NCI-H774 (cell line): ENCODE measurements at places on chromosomes 4 and X.
A peak's percentile ranks its signal among the peaks of the same experiment; 100 is the strongest.

GRCh38 chrX:121571333-121571732, 523.9 kb downstream of the GLUD2 start:
- DNase-seq = no peak

DNA sequence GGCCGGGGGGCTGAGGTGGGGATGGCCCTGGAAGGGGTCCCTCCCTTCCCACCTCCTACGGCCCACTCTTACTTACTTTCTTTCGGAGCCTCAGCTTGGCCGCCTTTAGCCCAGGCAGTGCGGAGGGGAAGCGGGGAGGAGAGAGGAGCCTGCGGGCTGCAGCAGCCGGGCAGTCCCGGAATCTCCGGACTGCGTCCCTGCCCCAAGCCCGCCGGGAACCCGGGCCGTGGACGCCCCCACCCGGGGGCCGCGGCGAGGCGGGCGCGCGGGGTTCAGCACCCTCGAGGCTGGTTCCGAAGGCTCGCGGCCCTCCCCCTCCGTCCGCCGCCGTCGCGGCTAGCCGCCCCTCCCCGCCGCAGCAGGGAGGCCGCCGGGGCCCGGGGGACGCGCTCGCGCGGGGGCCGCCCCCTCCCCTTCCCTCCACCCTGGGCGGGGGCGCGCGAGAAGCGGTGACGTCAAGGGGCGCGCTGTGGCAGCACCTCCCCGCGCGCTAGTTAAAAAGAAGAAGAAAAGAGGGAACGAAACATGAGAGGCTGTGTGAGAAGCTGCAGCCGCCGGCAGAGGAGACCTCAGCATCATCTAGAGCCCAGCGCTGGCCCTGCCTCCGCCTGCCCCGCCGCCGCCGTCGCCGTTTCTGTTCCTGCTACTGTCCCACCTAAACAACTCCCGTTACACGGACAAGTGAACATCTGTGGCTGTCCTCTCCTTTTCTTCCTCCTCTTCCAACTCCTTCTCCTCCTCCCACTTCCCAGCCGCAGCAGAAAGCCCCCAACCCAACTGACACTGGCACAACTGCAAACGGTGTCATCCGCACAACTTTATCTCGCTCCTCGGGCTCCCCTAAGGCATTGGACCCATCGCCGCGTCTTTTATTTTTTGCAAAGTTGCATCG, at the start of gene HHIP:
Gene HHIP (plus strand): TSS at position 526 of the 892 bp plus-strand sequence. CDS start 520 bp downstream, outside the sequence.
- no peak for DNase-seq

DNA sequence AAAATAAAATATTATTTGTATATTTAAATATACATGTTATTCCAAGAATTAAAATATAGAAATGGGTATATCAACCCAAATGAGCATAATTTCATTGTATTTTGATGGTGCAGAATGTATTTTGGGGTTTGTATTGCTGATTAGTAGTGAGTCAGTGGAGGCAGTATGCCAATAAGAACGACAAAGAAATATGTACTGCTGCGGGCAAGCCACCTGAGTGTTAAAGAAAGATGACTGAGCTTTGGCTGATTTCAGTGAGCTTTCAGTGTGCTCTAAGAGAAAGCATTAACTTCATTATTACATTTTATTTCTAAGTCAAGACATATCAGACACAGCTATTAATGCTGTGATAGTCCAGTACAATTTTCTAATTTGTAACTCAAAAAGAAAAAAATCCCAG, 297.8 kb downstream of the ANK2 start:
- DNase-seq = no peak

GRCh38 chr4:27017623-27018022, 157.0 kb downstream of the STIM2 start:
- DNase-seq = no peak

- DNase-seq = peak; percentile 0
These were observed 82.2 kb downstream of the STOX2 start for GRCh38 chr4:183986971-183987946.

GRCh38 chrX:40975951-40976350, 109.3 kb upstream of the USP9X start:
- DNase-seq = no peak

GRCh38 chrX:3815896-3816664, 102.6 kb upstream of the PRKX start:
- DNase-seq = no peak

GRCh38 chr4:54707406-54707805, 49.6 kb downstream of the KIT start:
- DNase-seq = no peak

GRCh38 chrX:150339736-150340135, 23.4 kb upstream of the MAMLD1 start:
- DNase-seq = no peak

GRCh38 chrX:55523356-55523755, 33.7 kb upstream of the USP51 start:
- no peak for DNase-seq

DNA sequence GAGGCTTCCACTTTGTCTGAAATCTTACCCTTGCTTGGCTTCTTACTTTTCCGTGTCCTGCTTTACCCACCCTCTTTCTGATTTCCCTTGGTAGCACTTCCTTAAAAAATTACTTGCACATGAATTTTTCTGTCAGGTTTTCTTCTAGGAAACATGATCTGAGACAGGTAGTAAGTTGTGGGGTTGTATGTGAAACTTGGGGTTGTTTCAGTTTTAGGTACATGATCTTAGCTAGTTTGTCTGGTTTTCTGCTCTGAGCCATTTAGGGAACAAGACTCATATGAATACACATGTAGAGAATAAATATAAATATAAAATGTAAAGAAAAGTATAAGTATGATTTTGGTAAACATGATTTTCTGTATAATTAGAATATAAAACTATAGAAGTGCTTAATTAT, 17.4 kb upstream of the ARMCX2 start:
- no peak for DNase-seq

DNA sequence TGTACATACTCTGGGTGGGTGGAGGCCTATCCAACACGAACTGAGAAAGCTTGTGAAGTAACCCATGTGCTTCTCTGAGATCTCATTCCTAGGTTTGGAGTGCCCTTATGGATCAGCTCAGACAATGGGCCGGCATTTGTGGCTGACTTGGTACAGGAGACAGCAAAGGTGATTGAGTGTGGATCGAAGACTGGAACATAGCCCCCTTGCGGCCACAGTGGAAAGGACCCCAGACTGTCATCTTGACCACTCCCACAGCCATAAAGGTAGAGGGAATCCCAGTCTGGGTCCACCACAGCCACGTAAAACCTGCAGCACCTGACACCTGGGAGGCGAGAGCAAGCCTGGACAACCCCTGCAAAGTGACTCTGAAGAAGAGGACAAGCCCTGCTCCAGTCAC, 598.0 kb upstream of the AADAT start:
- no peak for DNase-seq

- DNase-seq = no peak
These were observed 5.3 kb downstream of the SOWAHB start for GRCh38 chr4:76892601-76893000.

DNA sequence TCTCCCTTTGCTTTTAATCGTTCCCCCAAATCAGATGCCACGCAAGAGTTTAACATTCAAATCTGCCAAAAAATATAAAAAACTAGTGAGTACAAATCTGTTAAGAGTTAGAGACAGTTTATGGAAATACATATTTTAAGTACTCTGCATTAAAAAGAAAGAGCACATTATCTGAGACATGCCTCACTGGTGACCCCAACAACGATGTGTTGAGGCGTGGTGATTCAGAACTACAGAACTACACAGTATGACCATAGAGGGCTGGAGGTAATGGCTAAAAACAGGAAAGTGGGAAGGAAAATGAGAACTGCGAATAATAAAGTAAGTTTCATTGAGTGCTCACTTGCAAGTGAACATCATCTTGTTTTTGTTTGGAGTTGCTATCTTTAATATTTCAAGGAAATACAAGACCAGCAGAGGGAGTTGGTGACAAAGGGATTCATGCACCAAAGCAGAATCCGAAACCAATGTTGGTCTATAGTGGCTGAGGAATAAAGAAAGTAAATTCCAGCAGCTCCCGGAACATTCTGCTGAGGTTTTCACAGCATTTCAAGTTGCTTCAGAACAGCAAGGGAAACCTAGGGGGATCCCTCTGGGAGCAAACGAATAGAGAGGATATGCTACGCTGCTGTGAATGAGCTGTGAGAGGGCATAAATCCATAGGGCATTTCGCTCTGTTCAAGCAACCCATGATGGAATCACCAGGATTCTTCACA, 92.2 kb downstream of the DCHS2 start:
- DNase-seq = no peak

GRCh38 chrX:54042609-54043021, 1.7 kb downstream of the PHF8 start:
- DNase-seq = no peak

DNA sequence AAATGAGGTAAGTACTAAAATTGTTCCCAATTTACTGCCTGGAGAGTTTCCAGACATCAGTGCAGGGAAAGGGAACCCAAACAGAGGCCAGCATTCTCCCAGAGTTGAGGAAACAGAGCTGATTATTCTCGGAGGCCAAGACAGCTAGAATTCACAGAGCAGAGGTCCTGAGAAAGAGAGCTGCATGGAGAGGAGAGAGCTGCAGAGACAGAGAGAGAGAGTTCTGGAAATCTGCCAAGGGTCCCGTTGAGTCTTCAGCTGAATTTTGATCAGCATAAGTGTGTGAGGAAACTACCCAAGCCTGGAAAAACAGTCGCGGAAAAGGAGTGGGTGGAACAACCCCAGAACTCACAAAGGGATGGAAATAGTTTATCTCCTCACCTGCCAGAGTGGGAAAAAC, 43.8 kb upstream of the GPR173 start:
- no peak for DNase-seq

- no peak for DNase-seq
These were observed 3.3 kb downstream of the ITIH6 start for GRCh38 chrX:54794795-54795194.

GRCh38 chr4:148442832-148443511, 758 bp upstream of the NR3C2 start:
- DNase-seq = no peak

GRCh38 chr4:10028910-10029309, 7.6 kb upstream of the SLC2A9 start:
- no peak for DNase-seq

- DNase-seq = no peak
These were observed 95.5 kb downstream of the ZNF827 start for GRCh38 chr4:145843148-145843547.

GRCh38 chrX:113473418-113473817, 632.8 kb upstream of the AMOT start:
- DNase-seq = no peak

GRCh38 chrX:39169976-39170375, 368.7 kb downstream of the MID1IP1 start:
- DNase-seq = no peak

- DNase-seq = no peak
These were observed 547.4 kb upstream of the ACTRT1 start for GRCh38 chrX:128599632-128600031.

GRCh38 chr4:114399105-114399504, 199.5 kb upstream of the UGT8 start:
- DNase-seq = no peak

GRCh38 chr4:155143512-155143911, 64.9 kb upstream of the NPY2R start:
- no peak for DNase-seq

DNA sequence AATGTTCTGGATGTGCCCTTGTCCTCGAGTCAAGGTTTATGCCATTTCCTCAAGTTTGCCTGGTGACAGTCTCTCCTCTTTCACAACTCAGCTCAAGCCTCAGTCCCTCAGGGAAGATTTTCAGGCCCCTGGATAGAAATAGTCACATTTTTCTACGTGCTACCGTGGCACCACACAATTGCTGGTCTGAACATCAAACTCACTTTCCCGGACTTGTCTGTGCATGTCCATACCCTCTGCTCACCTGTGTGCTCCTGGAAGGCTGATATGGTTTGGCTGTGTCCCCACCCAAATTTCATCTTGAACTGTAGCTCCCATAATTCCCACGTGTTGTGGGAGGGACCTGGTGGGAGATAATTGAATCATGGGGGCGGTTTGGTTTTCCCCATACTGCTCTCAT, 129.7 kb downstream of the HS3ST1 start:
- no peak for DNase-seq

GRCh38 chrX:14607446-14607985, 78.2 kb downstream of the GLRA2 start:
- DNase-seq = no peak

DNA sequence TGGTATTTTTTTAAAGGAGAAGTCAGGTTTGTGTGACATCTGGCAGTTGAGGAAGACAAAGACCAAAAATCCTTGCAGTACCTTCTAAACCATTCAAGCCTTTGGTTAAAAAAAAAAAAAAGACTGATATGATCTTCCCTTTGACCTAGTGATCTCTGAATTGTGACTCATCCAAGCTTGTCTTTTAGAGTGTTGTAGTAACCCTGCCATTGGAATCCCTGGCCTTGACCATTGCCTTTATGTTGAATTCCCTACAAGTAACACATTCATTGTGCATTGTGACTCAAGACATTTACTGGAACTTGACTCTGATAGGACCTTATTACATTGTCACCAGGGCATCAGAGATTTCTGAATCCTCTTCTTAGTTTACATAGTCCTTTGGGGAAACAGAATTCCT, 1469.0 kb downstream of the TECRL start:
- no peak for DNase-seq

DNA sequence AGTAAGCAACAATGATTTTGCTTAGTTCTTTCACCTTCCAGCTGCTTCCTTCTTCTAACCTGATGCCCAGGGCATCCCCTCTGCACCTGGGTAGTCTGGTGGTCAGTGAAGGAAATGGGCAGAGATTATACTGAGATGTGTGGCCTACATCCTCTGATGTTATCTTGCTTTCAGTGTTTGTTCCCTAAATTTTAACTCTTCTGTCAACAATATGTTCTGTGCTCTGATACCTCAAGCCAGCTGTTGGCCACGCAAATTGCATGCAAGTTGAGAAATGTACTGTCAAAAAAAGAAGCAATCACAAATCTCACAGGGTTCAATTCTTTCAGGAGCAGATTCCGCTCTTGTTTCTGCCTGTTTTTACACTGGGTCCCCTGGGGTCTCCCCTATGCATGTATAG, 73.8 kb downstream of the FBXW7 start:
- DNase-seq = no peak
